ENCODE measurements at places on chromosomes 3 and 15.
A peak's percentile ranks its signal among the peaks of the same experiment; 100 is the strongest.

GRCh38 chr3:31157893-31158620 lies 263.6 kb upstream of the GADL1 start:
- no peak for DNase-seq

GRCh38 chr3:24086617-24087404 lies 141.7 kb downstream of the NR1D2 start:
- DNase-seq: no peak

GRCh38 chr3:26683902-26684301 lies 61.3 kb downstream of the LRRC3B start:
- DNase-seq: no peak

DNA sequence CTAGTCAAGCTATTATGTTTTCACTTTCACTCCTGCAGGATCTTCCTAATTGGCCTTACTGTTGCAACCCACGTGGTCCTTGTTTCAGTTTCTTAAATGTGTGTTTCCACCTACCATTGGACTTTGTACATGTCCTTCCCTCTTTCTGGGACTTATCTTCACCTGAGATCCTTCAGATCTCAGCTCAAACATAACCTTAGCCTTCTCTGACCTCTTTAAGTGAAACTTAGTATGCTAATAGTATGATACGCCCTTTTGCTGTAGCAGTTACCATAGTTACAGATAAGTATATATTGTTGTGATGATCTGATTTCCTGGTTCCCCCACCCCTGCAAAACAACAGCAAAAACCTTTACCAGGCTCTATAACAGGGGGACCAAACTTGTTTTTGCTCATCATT lies 35.2 kb downstream of the U2SURP start:
- no peak for DNase-seq

DNA sequence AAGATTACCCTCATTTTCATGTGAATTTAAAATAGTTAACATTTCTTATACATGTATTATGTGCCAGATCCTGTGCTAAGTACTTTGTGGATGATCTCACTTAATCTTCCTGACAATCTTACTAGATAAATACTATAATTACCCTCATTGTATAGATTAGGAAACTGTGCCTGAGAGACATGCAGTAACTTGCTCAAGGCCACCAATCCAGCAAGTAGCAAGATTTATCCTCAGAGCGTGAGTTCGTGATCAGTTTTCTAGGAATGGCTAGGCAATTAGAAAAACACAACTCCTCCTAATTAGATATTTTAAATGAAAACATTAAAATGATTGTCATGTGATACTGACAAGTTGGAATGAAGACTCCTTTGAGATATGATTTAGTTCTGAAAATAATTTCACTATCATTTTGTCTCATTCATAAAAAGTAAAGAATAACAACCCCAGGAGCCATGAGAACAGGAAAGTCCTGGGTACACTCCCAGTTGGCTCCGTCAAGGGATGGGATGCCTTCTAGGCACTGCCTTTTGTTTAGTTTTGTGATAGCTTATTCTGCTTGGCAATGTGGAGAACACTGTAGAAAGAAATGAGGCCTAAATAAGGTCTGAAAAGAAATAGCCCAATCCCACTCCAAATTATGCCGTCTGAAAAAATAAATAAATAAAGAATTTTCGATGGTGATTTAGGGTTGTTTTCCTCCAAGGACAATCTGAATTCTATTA lies 61.3 kb downstream of the FBN1 start:
- no peak for DNase-seq

DNA sequence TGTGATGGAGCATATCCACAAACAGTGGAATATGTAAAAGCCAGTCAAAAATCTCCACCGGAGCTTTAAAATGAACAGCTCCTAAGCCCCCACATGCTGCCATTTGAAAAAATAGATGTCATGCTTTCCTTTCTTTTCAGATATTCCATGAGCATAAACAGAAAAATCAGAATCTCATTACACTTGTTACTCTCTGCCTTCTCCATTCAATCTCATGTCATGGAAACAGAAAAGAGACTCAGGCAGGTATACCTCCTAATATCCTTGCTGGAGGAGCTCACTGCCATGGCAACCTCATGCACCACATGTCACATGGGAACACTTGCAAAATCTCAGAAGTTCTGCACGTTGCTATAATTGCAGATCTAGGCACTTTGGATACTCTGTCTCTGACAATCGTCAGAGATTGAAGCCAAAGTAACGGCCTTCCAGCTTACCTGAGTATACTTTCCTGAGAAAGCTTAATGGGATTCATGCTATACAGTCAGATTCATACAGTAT lies 317.0 kb upstream of the ADAMTS9 start:
- no peak for DNase-seq

DNA sequence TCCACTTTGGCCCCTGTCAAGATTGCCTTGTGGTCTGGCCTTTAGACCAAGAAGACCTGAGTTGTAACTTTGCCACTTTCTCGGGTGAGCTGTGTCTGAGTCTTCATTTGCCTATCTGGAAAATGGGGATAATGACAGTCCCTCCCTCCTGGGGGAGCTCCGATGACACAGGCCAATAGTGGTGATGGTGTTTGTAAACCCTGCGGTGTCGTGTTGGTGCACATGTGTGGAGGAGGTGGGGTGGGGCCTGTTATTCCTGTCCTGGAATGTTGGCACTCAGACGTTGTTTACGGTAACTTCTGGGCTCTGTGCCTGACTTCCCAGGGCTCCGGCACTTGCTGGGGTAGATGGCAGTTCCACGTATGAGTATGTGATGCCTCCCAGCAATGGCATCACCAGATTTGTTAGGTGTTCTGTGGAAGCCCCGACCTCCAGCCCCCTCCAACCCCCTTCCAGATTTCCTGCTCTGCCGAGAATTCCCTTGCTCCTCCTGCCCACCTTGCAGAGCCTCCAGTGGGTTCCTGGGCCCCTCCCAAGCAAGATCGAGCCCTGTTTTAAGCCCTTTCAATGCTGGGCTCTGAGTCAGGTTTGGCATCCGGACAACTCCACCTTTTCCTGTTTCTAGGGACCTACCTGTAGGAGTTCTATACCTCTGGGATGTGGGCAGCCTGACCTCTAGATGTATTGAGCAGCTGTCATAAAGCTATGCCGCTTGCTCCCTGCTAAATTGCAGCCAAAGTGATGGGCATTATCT lies 31.4 kb downstream of the HRH1 start:
- DNase-seq: no peak

GRCh38 chr3:102745881-102746280 lies 311.1 kb downstream of the ZPLD1 start:
- DNase-seq: no peak

- DNase-seq: no peak
These were observed 108.5 kb upstream of the CMC1 start for GRCh38 chr3:28132941-28133340.

DNA sequence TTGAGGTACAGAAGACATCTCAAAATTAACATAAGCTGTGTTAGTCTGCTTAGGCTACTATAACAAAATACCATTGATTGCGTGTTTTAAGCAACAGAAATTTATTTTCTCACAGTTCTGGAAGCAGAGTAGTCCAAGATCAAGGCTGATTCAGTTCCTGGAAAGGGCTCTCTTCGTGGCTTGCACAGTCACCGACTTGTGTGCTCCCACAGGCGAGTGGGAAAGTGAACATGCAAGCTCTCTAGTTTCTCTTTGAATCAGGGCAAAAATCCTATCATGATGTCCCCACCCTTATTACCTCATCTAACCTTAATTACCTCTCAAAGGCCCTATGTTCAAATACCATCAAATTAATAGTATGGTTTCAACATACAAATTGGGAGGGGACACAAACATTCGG lies 505.9 kb downstream of the ZIC1 start:
- no peak for DNase-seq

GRCh38 chr15:57606816-57607215 lies 15.1 kb downstream of the MYZAP start:
- no peak for DNase-seq

DNA sequence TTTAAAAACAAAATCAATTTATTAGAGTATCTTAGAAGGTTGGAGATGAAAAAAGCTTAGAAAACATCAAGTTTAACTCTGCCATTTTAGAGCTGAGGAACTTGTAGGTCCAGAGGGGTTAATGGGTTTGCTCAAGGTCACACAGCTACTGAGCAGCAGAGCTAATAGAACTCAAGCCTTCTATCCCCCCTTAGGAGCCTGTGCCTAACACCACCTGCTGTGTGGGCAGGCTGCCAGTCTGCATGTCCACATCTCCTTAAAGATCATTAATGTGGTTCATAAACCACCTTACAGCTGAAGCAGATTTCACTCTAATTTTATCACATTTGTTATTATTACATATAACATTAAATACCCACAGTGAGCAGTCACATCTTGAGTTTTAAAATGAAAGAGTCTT lies 14.1 kb upstream of the SLC35G2 start:
- DNase-seq: no peak

DNA sequence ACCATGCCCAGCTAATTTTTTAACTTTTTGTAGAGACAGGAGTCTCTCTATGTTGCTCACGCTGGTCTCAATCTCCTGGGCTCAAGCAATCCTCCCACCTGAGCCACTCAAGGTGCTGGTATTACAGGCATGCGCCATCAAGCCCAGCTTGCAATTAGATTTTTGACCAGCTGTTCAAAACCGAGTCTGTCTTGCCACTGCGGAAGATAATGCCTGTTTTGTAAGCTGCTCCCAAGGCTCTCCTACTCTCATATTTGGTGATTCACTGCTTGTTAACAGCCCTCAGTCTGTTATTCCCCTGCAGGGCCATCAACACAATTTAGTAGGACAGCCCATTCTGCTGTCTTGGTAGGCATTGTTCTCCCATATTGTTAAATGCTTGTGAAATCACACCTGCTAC lies 17.8 kb upstream of the MCCC1 start:
- DNase-seq: no peak

DNA sequence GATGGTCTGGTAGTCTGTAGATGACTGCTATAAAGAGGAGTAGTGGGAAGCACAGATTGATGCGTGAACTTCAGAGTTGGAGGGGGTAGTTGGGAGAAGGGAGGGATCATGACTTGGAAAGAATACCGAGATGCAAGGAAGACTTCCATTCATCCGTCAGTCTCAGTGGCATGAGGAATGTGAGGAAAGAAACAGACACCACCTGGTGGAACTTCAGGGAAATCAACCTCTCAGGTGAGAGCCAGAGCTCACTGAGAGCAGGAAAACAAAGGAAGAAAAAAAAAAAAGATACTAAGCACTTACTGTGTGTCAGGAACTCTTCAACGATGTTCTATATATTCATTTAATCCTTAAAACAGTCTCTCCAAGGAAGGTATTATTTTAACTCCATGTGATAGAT lies 172.4 kb downstream of the OXSM start:
- no peak for DNase-seq

DNA sequence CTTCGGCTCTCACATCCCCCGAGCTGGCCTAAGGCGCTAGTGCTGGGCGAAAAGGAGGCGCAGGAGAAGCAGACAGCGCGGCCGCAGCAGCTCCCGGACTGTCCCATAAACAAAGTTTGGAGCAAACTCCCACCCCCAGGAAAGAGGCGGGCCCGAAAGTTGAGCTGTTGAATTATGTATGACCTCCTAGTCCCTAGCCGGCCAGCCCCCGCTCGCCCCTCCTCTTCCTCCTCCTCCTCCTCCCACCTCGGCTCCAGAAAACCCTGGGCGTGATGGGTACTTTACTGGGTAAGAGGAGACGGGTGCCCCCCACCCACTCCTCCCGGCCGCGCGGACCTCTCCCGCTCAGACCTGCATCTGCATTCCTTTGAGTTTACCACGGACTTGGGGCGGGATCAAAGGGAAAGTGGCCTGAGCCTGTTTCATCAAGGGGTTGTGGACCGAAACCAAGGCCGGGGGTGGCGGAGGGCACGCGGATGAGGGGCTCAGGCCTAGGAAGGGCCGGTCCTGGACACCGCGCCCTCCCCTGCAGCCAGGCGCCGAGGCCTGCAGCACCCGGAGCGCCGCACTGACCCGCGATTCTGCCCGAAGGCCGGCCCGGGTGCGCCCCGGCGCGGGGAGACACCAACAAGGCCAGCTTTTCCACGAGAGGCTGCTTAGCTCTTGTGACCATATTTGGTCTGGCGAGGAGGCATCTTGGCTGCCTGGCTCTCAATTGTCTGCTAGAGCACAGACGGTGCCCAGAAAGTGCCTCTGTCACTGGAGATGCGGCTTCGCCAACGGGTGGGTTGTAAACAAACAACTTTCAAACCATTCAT lies at the start of gene WWTR1:
Gene WWTR1, minus strand, starts transcription at position 100 of the 818 bp plus-strand sequence. CDS start 719 bp downstream, outside the sequence.
- DNase-seq: peak; percentile 24

GRCh38 chr3:48428572-48429316 lies 1.1 kb downstream of the PLXNB1 start:
- no peak for DNase-seq

- no peak for DNase-seq
These were observed 12.5 kb upstream of the FBLN2 start for GRCh38 chr3:13536432-13536831.

- DNase-seq: no peak
These were observed 37.5 kb downstream of the TPM1 start for GRCh38 chr15:63079947-63080626.

DNA sequence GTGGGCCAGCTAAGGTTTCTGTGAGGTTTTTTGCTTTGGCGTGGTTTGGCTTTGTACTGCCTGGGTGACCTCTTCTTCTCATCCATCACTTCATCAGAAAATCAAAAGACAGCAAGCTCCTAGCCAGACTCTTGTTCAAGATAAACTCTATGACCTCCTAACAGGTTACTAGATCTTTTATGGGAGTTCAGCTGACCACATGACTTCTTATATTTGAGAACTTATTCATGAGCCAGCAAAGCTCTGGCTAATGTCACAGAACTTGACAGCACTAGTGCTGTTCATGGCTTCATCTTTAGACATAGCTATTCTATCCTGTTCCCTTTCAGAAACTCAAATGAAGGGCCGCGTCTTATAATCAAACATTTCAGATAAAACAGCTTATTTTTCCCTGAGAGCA lies 527.1 kb upstream of the GOLIM4 start:
- no peak for DNase-seq

DNA sequence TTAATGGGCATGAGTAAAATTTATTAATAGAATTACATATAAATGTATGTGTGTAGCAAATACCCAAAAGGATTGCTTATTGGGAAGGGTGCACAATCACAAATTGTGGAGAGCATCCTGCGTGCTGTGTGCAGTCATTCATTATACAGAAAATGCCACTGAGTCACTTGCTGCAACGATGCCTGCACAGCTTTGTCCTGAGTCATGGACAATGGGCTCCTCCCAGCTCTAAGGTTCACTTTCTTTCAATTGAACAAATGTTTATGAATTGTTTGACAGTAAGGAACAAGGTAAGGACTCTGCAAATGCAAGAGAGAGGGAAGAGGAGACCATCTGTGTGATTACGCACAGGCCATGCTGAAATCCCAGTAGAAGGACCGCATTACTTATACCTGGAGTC lies 18.7 kb downstream of the CFAP161 start:
- DNase-seq: no peak

DNA sequence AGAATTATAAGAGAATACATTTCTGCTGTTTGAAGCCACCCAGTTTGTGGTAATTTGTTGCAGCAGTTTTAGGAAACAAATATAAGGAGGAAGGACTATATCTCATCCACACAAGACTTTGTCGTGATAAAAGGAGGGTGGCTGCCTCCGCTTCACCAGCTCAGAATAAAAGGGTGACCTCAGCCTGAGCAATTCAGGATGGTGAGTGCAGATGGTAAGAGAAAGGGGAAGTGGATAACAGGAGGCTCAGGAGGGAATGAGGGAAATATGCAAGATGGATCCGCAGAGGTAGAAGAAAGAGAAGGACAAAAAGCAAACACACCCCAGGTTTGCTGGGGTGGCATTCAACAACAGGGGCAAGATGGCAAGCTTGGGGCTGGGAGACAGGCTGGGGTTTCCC lies 108.1 kb upstream of the TNFAIP8L3 start:
- no peak for DNase-seq
